ENCODE measurements at places on chromosomes 12 and 14.

DNA sequence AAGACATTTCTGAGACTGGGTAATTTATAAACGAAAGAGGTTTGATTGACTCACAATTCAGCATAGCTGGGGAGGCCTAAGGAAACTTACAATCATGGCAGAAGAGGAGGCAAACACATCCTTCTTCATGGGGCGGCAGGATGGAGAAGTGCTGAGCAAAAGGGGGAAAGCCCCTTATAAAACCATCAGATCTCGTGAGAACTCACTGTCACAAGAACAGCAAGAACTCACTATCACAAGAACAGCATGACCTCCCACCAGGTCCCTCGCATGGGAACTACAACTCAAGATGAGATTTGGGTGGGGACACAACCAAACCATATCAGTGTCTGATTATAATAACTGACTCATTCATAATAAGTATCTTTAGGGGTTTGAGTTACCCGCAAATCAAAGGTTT lies 6.4 kb downstream of the SLC39A9 start:
- no peak for DNase-seq

GRCh38 chr12:131494216-131494615 lies 216.7 kb upstream of the SFSWAP start:
- DNase-seq = no peak

GRCh38 chr12:118536306-118536906 lies 160.1 kb downstream of the SUDS3 start:
- no peak for DNase-seq

GRCh38 chr14:56881181-56881580 lies 70.9 kb upstream of the OTX2 start:
- DNase-seq = no peak

GRCh38 chr12:108832730-108833354 lies 24.5 kb downstream of the SSH1 start:
- DNase-seq = no peak

DNA sequence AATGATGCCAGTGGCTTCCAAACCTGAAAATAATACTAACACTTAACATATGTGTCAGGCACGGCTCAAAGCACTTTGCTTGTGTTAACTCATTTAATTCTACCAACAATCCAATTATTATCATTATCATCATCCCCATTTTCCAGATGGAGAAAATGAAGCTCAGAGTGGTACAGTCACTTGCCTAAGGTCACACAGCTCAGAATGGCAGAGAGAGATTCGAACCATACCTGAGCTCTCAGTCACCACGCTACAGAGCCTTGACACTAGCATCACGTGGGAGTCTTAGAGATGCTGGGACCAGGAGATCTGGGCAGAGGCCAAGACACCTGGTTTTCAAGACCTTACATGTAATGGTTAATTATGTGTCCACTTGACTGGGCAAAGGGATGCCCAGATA lies 34.2 kb downstream of the DHX37 start:
- DNase-seq = no peak

- DNase-seq = no peak
Observed at GRCh38 chr12:68370006-68370590, 37.9 kb upstream of the MDM1 start.

GRCh38 chr14:73462048-73462715 lies 3.8 kb upstream of the NUMB start:
- no peak for DNase-seq

All from effector CD4-positive, alpha-beta T cell (primary cell).